ENCODE measurements at places on chromosomes 4 and X.
A peak's percentile ranks its signal among the peaks of the same experiment; 100 is the strongest.

DNA sequence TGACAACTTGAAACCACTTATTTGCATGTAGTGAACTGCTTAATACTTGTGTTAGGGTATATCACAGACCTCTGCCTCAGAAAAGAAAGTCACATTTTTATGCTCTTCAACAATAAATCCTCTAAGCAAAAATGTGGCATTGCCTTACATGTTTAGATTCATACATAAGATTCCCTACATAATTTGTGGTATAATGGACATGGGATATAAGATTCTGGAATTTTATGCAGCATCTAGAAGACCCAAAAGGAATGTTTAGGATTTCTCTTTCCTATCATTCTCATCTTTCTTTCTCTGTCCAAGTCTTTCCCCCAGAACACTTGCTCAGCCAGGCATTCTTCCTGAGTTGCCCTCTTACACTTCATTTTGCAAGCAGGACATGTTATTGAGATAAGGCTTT lies 37.7 kb upstream of the TET2 start:
- no peaks in the 10 kb centered on the region for H3K4me1 ChIP-seq
- no peak for DNase-seq
- H3K27ac ChIP-seq, result no peak overlapping the region
- H3K36me3 ChIP-seq, result no peaks in the 10 kb centered on the region

DNA sequence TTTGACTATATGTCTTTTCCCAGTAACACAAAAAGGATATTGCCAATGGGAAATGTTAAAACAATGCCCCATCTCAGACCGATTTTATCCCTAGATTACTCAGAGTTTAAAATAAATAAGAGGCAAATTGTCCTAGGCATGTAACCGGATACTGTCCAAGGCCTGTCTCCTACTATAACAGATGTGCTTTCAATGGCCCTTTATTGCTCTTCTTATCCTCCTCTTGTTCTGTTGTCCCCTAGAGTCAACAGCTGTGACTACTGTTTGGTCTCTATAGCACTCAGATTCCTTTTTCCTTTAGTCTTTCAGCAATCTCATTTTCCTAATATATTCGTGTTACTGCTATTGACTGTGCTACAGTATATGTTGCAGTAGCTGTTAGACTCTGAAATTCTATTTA lies 66.8 kb upstream of the PLS3 start:
- no peak overlapping the region for H3K27ac ChIP-seq
- H3K36me3 ChIP-seq, result no peaks in the 10 kb centered on the region
- H3K4me3 ChIP-seq, result no peak overlapping the region
- DNase-seq, result no peak
- H3K27me3 ChIP-seq, result no peaks in the 10 kb centered on the region

GRCh38 chrX:275476-275966 lies 5.7 kb upstream of the PLCXD1 start:
- no peaks in the 10 kb centered on the region for H3K36me3 ChIP-seq
- H3K4me1 ChIP-seq, result peaks cover 14% of the 10 kb centered on the region
- no peaks in the 10 kb centered on the region for H3K27me3 ChIP-seq

DNA sequence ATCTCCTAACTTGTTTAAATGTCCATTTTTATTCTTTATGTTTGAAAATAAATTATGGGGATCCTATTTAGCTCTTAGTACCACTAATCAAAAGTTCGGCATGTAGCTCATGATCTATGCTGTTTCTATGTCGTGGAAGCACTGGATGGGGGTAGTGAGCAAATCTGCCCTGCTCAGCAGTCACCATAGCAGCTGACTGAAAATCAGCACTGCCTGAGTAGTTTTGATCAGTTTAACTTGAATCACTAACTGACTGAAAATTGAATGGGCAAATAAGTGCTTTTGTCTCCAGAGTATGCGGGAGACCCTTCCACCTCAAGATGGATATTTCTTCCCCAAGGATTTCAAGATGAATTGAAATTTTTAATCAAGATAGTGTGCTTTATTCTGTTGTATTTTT lies 27.6 kb downstream of the NUDT6 start:
- no peak overlapping the region for H3K27ac ChIP-seq
- no peak overlapping the region for H3K4me3 ChIP-seq
- no peaks in the 10 kb centered on the region for H3K4me1 ChIP-seq
- no peak for DNase-seq
- no peaks in the 10 kb centered on the region for H3K36me3 ChIP-seq

GRCh38 chr4:40178672-40179071 lies 18.2 kb upstream of the RHOH start:
- no peak overlapping the region for H3K4me3 ChIP-seq
- no peak for DNase-seq
- H3K27me3 ChIP-seq, result no peaks in the 10 kb centered on the region
- no peaks in the 10 kb centered on the region for H3K36me3 ChIP-seq

- no peaks in the 10 kb centered on the region for H3K27me3 ChIP-seq
- H3K36me3 ChIP-seq, result no peaks in the 10 kb centered on the region
- no peak for DNase-seq
- no peak overlapping the region for H3K4me3 ChIP-seq
- H3K27ac ChIP-seq, result no peak overlapping the region
These were observed 138.9 kb downstream of the HMX1 start for GRCh38 chr4:8732681-8733243.

- no peaks in the 10 kb centered on the region for H3K36me3 ChIP-seq
- no peaks in the 10 kb centered on the region for H3K27me3 ChIP-seq
- DNase-seq, result no peak
- H3K27ac ChIP-seq, result no peak overlapping the region
These were observed 141.5 kb downstream of the CHM start for GRCh38 chrX:85905851-85906250.

- no peak overlapping the region for H3K27ac ChIP-seq
- no peaks in the 10 kb centered on the region for H3K36me3 ChIP-seq
- no peak overlapping the region for H3K4me3 ChIP-seq
- H3K27me3 ChIP-seq, result no peaks in the 10 kb centered on the region
These were observed 27.1 kb upstream of the GRPEL1 start for GRCh38 chr4:7094916-7095315.

DNA sequence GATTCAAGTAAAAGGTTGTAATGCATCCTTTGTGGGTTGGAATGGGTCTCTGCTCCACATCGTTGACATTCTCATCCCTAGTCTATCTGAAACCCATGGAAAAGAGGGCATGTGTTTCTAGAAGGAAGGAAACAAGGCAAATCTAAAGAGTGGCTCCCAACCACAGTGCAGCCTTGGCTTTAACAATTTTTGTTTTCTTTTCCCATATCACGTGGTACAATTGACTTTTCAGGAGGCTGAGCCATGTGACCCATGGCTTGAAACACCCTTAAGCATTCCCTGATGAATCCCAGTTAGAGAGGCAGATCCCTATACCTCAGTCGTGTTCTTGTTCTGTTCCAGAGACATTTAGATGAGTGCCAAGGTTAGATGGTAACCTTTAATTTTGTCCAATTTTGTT lies 12.8 kb downstream of the DCUN1D4 start:
- DNase-seq, result no peak
- peaks cover 40% of the 10 kb centered on the region for H3K4me1 ChIP-seq
- H3K27ac ChIP-seq, result peak overlapping the region; percentile 96
- H3K27me3 ChIP-seq, result no peaks in the 10 kb centered on the region

- no peaks in the 10 kb centered on the region for H3K27me3 ChIP-seq
- no peak overlapping the region for H3K4me3 ChIP-seq
- peaks cover 28% of the 10 kb centered on the region for H3K4me1 ChIP-seq
- H3K36me3 ChIP-seq, result no peaks in the 10 kb centered on the region
- DNase-seq, result peak; percentile 29
These were observed 64.2 kb downstream of the SPINK2 start for GRCh38 chr4:56757261-56757746.

GRCh38 chr4:181793096-181793495 lies 450.1 kb upstream of the TENM3 start:
- no peaks in the 10 kb centered on the region for H3K4me1 ChIP-seq
- no peaks in the 10 kb centered on the region for H3K27me3 ChIP-seq
- H3K36me3 ChIP-seq, result no peaks in the 10 kb centered on the region
- H3K4me3 ChIP-seq, result no peak overlapping the region

GRCh38 chr4:36325499-36325898 lies 44.1 kb downstream of the DTHD1 start:
- no peak for DNase-seq
- H3K4me1 ChIP-seq, result no peaks in the 10 kb centered on the region
- H3K27ac ChIP-seq, result no peak overlapping the region
- H3K27me3 ChIP-seq, result no peaks in the 10 kb centered on the region

DNA sequence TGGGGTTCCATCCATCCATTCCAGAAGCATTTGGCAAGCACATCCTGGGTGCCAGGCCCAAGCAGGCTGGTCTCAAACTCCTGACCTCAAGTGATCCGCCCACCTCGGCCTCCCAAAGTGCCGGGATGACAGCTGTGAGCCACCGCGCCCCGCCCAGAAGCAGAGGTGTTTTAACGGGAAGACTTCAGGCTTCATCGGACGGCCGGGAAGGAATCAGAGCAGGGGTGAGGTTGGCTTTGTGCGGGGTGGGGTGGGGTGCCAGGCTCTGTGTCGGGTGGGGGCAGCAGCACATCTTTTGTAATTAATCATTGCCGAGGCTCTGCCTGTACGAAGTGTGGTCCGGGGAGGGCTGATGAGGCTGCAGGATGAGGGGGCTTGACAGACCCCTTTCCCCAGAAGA lies 5.1 kb upstream of the SLC25A6 start:
- no peak for DNase-seq
- 0 out of 2 replicates have a peak, but pooled peaks cover 5% of the 10 kb centered on the region for H3K4me1 ChIP-seq
- H3K4me3 ChIP-seq, result no peak overlapping the region
- peaks cover 1% of the 10 kb centered on the region for H3K36me3 ChIP-seq
- H3K27me3 ChIP-seq, result no peaks in the 10 kb centered on the region

DNA sequence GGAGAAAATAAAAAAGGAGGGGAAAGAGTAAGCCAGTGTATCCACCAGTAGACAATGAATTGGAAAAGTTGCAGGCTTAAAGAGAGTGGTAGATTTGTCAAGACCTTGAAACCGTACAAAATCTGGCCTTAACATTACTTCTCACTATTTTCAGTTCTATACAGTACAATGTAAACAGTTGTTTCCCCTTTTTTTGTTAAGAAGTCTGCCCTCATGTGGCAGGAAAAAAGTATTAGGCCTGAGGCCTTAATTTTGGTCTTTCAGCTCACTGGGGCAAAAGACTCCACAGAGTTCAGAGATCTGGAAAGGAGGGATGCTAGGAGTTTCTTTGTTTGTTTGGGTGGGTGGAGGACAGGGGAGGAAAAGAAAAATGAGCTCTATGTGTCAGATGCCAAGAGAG lies 92.8 kb upstream of the CCDC160 start:
- no peak overlapping the region for H3K4me3 ChIP-seq
- H3K36me3 ChIP-seq, result no peaks in the 10 kb centered on the region
- H3K27me3 ChIP-seq, result no peaks in the 10 kb centered on the region
- DNase-seq, result no peak
- H3K27ac ChIP-seq, result no peak overlapping the region
- H3K4me1 ChIP-seq, result no peaks in the 10 kb centered on the region

DNA sequence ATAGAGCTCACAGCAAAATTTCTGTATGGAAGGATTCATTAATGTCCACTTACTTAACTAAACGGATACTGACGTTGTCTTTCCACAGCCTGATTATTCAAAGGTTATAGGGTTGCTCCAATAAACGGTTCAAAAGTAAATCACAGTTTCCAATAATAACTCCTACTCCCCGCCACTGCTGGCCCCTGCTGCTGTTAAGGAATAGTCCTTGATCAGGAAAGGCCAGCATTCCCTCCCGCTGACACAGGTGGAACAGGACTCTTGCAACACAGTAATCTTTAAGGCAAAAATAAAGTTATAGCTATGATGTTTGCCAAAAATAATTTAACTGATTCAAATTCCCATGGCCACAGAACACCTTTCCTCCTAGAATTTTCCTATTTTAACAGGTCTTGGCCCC lies 53.9 kb downstream of the FAT1 start:
- H3K27ac ChIP-seq, result peak overlapping the region; percentile 74
- no peaks in the 10 kb centered on the region for H3K27me3 ChIP-seq
- H3K36me3 ChIP-seq, result no peaks in the 10 kb centered on the region
- H3K4me3 ChIP-seq, result no peak overlapping the region
- peaks cover 15% of the 10 kb centered on the region for H3K4me1 ChIP-seq
- DNase-seq, result no peak

DNA sequence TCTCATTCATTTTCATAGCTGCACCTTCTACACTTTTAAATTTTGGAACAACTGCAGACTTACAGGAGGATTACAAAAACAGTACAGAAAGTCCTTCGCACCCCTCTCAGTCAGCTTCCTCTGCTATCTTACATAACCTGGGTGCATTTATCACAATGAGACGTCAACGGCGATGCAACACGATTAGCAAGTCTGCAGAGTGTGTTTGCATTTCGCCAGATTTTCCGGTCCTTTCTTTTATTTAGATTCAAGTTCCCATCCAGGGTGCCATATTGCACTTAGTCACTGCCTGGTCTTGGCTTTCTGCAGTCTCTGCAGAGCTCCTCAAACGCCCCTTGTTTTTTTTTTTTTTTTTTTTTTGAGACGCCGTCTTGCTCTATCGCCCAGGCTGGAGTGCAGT lies 85.9 kb downstream of the ASMT start:
- no peaks in the 10 kb centered on the region for H3K36me3 ChIP-seq
- no peak overlapping the region for H3K27ac ChIP-seq
- no peak for DNase-seq
- H3K4me1 ChIP-seq, result no peaks in the 10 kb centered on the region
- no peak overlapping the region for H3K4me3 ChIP-seq
- no peaks in the 10 kb centered on the region for H3K27me3 ChIP-seq

- no peaks in the 10 kb centered on the region for H3K27me3 ChIP-seq
- H3K27ac ChIP-seq, result no peak overlapping the region
- no peak for DNase-seq
- no peaks in the 10 kb centered on the region for H3K4me1 ChIP-seq
- H3K36me3 ChIP-seq, result no peaks in the 10 kb centered on the region
These were observed 255.4 kb downstream of the SPANXN1 start for GRCh38 chrX:145502670-145503069.

- no peak overlapping the region for H3K4me3 ChIP-seq
- H3K36me3 ChIP-seq, result no peaks in the 10 kb centered on the region
- H3K27me3 ChIP-seq, result no peaks in the 10 kb centered on the region
- no peak overlapping the region for H3K27ac ChIP-seq
These were observed 26.2 kb downstream of the JADE1 start for GRCh38 chr4:128835498-128836222.

DNA sequence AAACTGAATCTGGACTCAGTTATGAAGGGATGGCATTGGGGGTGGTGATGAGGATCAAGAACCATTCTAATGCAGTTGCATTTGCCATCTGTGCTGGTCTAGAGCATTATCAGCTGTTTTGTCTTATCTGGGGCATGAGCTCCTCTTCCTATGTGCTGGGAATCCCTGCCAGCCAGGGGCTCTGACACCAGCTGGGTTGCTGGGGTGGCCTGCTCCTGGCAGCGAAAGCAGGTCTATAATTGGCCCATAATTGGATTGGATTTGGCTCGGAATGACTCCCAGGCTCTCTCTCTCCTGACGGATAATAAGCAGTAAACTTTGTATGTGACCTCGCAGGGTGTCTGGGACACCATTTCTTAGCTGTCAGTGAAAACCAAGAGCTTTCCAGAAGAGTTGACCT lies 34.1 kb downstream of the SMPX start:
- H3K4me3 ChIP-seq, result no peak overlapping the region
- H3K27me3 ChIP-seq, result no peaks in the 10 kb centered on the region
- H3K4me1 ChIP-seq, result peaks cover 26% of the 10 kb centered on the region
- no peaks in the 10 kb centered on the region for H3K36me3 ChIP-seq
- DNase-seq, result no peak

Data from Caco-2 (cell line).